ENCODE measurements at places on chromosomes 5 and 9. TPM values are rescaled to one million over a fixed set of nuclear protein-coding genes. Genes with fewer than 3 reads are reported as not detected.

DNA sequence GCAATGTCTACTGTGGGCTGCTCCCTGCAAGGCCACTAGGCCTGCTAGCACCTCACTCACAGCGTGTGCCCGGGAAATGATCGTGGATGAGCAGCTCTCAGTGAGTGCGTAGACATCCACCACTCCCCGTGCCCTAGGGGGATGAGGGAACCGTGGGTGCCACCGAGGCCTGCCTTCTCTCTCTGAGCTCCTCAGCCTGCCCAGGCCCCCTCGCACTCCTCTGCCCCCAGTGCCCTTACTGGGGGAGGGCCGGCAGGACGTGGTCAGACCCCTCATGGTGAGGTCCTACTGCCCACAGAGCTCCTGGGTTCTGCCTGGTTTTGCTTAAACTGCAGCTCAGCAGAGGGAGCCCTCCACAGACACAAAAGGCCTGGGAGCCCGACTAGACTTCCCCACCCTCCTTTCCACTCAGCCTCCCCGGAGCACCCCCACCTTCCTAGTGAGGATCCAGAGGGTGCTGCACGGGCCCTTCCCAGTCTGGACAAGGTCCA is 220.0 kb downstream of the CACNA1B start:
- H3K4me1 ChIP-seq: no peaks in the 10 kb centered on the region
- no peak overlapping the region for H3K27ac ChIP-seq
- no peaks in the 10 kb centered on the region for H3K27me3 ChIP-seq
- H3K4me3 ChIP-seq: no peak overlapping the region

DNA sequence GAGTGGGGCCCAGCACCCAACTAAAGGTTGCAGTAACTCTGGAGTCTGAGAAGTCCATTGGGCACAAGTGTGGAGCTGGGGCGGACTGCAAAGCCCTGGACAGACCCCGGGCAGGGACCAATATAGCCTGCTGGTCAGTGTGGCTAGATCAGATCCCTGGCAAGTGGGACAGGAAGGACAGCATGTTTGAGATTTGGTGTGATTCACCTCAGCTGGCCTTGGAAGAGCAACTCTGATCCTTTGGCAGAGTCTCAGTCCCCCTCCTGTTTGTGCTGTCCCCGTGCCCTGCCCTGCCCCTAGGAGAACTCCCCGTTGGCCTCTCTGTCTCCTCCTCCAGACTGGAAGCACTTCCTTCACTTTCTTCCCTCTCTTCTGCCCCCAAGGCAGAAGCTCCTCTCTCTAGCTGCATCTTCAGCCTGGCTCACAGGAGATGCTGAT is 255.3 kb downstream of the FSTL4 start:
- DNase-seq: no peak
- no peak overlapping the region for H3K27ac ChIP-seq

KCNMB1 gene
- total RNA-seq: not detected

GRCh38 chr9:31837211-31837610 is 547.2 kb upstream of the ACO1 start:
- no peaks in the 10 kb centered on the region for H3K27me3 ChIP-seq
- H3K36me3 ChIP-seq: no peaks in the 10 kb centered on the region
- H3K27ac ChIP-seq: no peak overlapping the region
- H3K4me1 ChIP-seq: no peaks in the 10 kb centered on the region
- no peak for DNase-seq

DNA sequence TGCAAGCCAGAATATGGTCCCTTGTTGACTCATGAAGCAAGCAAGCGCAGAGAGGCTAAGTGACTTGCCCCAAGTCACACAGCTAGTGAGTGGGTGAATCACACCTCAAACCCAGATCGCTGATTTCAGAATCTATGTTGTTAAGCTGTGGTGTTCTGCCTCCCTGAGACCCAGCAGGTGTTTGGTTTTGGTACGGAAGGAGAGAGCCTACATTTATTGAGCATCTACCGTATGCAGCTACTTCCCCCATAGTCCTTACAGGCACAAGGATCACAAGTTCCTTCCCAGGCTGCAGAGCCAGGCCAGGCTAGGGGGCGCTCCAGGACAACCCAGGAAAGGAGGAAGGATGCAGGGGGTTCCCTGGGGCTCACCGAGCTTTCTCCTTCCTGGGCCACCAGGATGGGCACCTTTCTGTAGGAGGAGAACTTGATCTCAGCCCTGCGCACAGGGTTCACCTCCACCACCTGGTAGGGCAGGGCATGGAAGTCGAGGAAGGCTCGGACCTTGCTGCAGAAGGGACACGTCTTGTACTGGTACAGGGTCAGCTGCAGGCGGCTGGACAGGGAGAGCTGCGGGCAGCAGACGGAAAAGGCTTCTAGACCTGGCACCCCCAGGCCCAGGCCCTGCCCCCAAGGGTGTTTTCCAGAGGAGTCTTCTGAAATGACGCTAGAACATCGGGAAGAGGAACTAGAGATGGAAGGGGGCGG is 2.5 kb downstream of the PTGES2 start:
- peak overlapping the region; percentile 43 for H3K27ac ChIP-seq
- H3K27me3 ChIP-seq: no peaks in the 10 kb centered on the region
- no peaks in the 10 kb centered on the region for H3K36me3 ChIP-seq

C9 gene
- total RNA-seq: not detected

PTPDC1 gene
- 10.0 TPM for total RNA-seq

DNA sequence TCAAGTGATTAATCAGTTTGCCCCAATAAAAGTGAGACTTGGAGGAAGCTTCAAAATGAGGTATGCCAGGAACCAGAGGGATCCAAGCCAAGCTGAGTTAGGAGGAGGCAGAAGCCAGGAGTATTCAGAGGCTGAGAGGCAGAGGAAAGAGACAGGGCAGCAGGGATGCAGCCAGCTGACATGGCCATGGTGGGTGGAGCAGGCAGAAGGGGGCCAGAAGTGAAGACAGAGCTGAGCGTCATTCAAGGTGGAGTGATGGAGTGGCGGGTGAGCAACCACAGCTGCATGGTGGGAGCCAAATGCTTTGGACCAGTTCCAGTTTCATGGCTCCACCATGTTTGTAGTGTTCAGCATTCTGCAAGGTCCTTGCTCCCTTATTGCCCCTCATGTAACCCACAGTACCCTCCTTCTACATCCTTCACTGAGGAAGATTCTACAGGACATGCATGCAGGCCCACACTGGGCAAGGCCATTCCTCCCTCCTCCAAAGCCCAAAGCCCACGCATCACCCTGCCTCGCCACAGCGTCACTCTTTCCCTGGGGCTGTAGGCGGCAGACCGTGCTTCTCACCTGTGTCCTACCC is 100.6 kb downstream of the FSTL4 start:
- no peak for DNase-seq
- peaks cover 17% of the 10 kb centered on the region for H3K27me3 ChIP-seq
- no peaks in the 10 kb centered on the region for H3K36me3 ChIP-seq
- no peak overlapping the region for H3K4me3 ChIP-seq
- H3K4me1 ChIP-seq: no peaks in the 10 kb centered on the region

ITGA2 gene
- total RNA-seq: 1.7 TPM

GRCh38 chr9:97747201-97747965 is 50.2 kb upstream of the XPA start:
- peaks cover 5% of the 10 kb centered on the region for H3K4me1 ChIP-seq
- no peak for DNase-seq
- no peak overlapping the region for H3K27ac ChIP-seq
- H3K4me3 ChIP-seq: no peak overlapping the region
- H3K36me3 ChIP-seq: no peaks in the 10 kb centered on the region

DNA sequence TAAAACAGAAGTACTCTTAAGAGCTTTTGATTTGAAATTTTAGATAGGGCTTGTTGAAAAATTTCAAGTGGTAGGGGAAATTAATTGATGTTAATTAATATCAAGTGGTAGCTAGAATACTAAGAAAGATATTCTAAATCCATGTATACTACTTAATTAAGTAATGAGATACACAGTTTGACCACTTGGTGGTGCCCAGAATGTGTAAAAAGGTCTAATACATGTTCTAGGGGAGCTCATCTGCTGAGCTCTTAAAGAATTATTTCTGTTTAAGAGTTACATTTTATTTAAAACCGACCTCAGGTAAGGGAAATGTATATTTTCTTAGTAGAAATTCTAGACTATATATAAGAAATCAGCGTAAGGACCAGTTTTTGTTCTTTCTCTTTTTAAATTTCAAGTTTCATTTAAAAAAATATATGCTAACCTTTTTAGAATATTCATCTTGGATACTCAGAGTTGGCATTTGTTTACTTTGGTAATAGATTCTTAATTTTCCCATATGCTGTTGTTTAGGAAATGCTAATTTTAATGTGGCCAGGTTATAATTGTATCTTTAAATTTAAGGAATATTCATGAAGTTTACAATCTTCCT is 61.5 kb downstream of the LNPEP start:
- peaks cover 26% of the 10 kb centered on the region for H3K4me1 ChIP-seq
- DNase-seq: peak; percentile 8
- no peak overlapping the region for H3K27ac ChIP-seq
- H3K27me3 ChIP-seq: no peaks in the 10 kb centered on the region
- peaks cover 22% of the 10 kb centered on the region for H3K36me3 ChIP-seq
- H3K4me3 ChIP-seq: no peak overlapping the region

RC3H2 gene
- 33.7 TPM for total RNA-seq

LEAP2 gene
- 7.2 TPM for total RNA-seq

- no peak for DNase-seq
- H3K4me1 ChIP-seq: no peaks in the 10 kb centered on the region
- no peaks in the 10 kb centered on the region for H3K27me3 ChIP-seq
- no peaks in the 10 kb centered on the region for H3K36me3 ChIP-seq
- H3K4me3 ChIP-seq: no peak overlapping the region
- H3K27ac ChIP-seq: no peak overlapping the region
Observed at GRCh38 chr9:119788921-119789320, 419.7 kb upstream of the BRINP1 start.

Data from activated T-cell treated with anti-CD3 and anti-CD28 coated beads, Interleukin-2, amount 50 U/mL, for 72 hours (primary cell).